ENCODE measurements at places on chromosomes 16 and 17. TPM values are rescaled to one million over a fixed set of nuclear protein-coding genes. Genes with fewer than 3 reads are reported as not detected.

DNA sequence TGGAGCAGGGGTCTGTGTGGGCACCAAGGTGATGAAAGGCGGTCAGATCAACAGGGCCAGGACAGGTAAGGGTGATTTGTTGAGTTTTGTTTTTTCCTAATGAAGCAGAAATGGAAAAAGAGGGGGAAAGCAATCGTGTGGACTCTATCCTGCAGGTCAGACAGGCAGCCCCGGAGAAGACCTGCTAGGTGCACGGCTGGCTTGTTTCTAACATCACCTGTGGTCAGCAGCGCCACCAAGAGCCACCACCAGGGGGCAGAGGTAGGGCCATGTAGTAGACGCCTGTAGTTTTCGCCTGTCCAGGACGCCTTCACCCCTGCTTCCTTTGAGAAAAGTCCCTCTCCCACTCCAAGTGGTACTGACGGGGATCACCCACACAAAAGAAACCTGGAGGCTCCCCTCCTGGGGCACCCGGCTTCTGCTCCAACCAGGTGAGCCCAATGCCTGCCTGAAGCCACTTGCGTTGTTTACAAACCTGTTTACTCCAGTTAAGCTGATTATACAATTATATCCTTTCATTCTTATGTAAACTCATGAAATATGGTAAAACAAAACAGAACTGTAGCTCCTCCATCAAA lies 54.2 kb upstream of the SEC14L1 start:
- peaks cover 33% of the 10 kb centered on the region for H3K4me1 ChIP-seq
- peak; percentile 94 for DNase-seq
- H3K36me3 ChIP-seq, result peaks cover 14% of the 10 kb centered on the region

DNA sequence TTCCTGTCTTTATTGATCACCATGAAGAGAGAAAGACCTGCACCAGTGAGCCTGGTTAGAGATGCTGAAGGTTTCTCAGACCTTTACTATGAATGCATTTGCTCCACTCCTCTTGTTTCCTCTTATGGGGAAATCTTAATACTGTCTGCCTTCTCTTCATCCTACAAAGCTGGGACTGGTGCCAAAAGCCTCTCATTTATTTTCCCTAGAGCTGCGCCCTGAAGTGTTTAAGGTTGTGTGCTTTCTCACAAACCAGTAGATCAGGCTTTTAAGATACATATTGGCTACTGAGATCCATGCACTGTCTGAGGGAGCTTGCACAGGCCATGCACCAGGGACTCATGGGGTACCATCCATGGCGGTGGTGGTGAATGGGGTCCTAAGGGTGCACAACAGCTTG lies 286.1 kb upstream of the PMFBP1 start:
- H3K27me3 ChIP-seq, result no peaks in the 10 kb centered on the region
- no peak for DNase-seq
- H3K4me1 ChIP-seq, result no peaks in the 10 kb centered on the region
- H3K4me3 ChIP-seq, result no peak overlapping the region
- H3K27ac ChIP-seq, result no peak overlapping the region
- H3K36me3 ChIP-seq, result no peaks in the 10 kb centered on the region

- DNase-seq, result no peak
- H3K36me3 ChIP-seq, result no peaks in the 10 kb centered on the region
- no peaks in the 10 kb centered on the region for H3K27me3 ChIP-seq
Observed at GRCh38 chr16:83952587-83952939, 477 bp upstream of the OSGIN1 start.

The ITGAL gene
- 62.8 TPM for total RNA-seq
